ENCODE measurements at places on chromosomes 1 and 21. TPM values are rescaled to one million over a fixed set of nuclear protein-coding genes. Genes with fewer than 3 reads are reported as not detected.

CD5L gene
- not detected for total RNA-seq

CELA3A gene
- not detected for total RNA-seq

CELA2B gene
- not detected for total RNA-seq

SLC1A7 gene
- total RNA-seq, result not detected

LEMD1 gene
- 0.60 TPM for total RNA-seq

CD160 gene
- total RNA-seq, result not detected

TMEM167B gene
- total RNA-seq, result 17.2 TPM

MMEL1 gene
- total RNA-seq, result not detected

Data from A172 (cell line).